ENCODE measurements at places on chromosomes 7 and 10.

DNA sequence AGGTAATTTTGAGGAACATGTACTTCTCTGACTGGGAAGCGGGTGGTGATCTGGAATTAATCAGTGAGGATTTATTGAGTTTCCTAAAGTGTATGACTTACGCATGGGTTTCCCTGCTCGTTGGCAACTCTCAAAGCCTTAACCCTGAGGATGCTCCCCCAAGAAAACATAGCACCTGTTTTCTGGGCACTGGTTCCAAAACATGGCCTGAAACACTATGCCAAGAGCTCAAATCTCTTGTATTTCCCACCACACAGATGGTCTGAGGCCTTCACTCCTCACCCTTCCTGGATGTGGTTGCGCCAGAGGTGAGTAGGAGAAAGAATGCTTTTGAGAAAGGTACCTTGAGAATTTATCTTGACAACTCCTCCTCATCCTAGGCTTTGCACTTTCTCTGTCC is 250.4 kb downstream of the FZD1 start:
- no peak for DNase-seq

DNA sequence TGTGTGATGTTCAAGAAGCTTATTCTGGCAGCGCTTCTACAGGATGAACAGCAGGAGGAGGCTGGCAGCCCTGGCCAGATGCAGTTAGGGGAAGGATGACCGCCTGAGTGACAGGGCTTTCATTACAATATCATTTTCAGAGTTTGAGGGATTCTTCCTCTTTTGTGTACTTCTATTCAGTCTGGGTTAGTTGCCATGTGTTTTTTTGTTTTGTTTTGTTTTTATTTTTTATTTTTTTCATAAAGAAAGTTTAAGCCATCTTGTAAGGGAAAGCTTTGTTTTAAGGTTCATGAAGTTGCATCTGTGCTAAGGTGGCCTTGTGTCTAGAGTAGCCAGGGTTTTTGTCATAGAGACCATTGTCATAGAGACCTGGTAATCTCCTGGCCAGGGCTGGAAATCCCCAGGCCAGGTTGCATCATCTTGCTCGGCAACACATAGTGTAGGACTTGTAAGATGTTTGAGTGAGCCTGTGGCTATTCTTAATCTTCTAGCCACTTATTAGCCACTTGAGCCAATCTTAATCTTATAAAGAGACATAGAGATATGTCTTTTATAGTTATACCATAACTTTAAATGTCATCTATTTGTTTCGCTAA is 230.5 kb upstream of the TMEM229A start:
- no peak for DNase-seq

- DNase-seq, result no peak
Measured at GRCh38 chr10:107692072-107692471, 527.6 kb upstream of the SORCS1 start.

DNA sequence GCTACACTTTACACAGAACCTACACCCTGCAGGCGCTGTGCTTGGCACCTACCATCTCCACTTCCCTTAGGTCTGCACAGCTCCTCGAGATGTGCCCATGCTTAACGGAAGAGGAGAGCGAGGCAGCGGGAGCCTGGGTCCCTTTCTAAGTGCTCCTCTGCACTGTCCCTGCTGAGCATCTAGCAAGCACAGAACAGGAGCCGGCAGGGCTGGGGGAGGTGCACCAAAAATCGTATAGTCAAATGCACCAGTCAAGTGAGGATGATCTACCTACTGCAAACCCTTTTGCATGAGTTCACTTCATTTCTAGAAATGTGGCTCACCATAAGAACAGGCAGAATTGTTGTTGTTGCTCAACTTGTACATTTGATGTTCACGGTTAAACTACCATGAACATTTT is 267.7 kb downstream of the TNS3 start:
- DNase-seq, result no peak

DNA sequence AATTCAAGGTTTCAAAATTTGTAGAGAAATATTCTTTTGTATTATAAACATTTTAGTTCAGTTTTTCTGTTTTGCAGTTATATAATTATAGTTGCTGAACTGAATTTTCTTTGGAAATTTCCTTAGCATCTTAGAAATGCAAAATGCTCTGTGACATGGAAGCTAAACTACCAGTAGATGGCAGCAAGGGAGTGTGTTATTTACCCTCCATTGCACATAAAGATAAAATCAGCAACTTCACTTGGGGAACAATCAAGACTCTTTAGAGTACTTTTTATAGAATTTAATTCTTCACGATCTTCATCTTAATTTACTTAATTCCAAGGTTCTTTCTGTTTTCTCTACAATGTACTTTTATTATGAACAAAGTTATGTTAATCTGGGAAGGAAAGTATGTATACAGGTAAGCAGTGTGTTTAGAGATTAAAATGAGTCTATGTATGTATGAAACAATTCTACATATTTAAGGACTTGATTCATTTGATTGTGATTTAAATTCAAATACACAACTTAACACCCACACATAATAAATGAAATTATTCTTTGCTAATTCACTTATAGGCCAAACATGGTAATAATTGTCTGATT is 404.2 kb downstream of the THSD7A start:
- peak; percentile 69 for DNase-seq

- no peak for DNase-seq
Measured at GRCh38 chr10:42939237-42939636, 137.6 kb upstream of the RET start.

DNA sequence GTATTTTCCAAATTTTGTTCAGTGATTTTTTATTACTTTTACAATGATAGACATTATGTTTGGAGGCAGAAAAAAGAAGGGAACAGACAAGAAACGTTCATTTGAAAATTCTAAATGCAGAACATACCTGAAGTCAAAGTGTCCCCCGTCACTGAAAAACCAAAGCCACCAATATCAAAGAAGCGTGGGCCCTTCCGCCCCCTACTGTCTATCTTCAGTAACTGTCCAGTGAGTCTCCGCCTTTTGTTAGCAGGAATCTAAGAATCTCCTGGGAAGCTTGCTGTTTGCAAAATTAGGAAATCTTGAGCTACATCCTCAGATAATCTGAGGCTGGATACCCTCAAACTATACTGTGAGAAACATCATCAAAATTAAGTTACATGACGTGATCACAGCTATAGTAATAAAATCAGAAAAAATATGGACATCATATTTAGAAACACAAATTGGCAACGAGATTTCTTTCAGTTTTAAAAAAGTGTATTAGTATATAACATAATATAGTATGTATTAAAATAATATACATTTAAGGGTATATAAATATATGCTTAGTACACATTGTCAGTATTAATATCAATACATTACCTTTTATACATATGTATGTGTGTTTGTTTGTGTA is 169.3 kb upstream of the AKR1E2 start:
- peak; percentile 56 for DNase-seq

- no peak for DNase-seq
Measured at GRCh38 chr7:7978860-7979259, 10.3 kb downstream of the GLCCI1 start.

GRCh38 chr7:76233538-76234281 is 32.0 kb downstream of the SRRM3 start:
- no peak for DNase-seq

DNA sequence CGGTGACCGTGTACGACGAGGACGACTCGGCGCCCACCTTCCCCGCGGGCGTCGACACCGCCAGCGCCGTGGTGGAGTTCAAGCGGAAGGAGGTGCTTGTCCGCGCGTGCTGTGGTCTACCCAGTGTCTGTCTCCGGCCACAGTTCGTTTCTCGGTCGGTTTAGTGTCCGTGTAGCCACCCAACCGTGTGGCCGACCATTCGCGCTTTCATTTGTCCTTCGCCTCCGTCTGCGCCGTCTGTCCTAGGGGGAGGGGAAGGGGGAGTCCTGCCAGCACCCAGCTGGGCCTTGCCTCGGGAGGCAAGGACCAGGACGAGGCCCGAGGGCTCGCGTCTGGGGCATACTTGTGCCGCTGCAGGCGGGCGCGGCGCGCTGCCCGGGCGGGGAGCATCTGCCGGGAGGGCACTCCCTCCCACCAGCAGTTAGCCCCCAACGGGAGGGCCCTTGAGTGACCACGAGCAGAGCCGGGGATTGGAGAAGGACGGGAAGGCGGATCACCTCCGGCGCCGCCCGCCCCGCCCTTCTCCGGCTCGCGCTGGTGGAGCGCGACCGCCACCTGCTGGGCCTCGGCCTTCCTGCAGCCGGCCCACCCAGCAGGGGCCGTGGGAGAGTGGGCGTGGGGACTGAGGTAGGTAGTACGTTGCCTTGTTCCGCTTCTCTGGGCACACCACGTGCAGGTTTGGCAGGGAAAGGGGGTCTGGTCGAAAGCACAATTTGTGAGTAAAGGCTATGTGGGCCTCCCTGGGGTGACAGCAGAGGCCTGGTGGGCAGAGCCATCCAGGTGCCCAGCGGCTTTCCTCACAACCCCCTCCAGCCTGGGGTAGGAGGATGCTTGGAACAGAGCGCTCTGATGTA is 28.5 kb downstream of the RET start:
- peak; percentile 83 for DNase-seq

GRCh38 chr10:113643183-113643582 is 20.7 kb downstream of the NRAP start:
- DNase-seq, result no peak

DNA sequence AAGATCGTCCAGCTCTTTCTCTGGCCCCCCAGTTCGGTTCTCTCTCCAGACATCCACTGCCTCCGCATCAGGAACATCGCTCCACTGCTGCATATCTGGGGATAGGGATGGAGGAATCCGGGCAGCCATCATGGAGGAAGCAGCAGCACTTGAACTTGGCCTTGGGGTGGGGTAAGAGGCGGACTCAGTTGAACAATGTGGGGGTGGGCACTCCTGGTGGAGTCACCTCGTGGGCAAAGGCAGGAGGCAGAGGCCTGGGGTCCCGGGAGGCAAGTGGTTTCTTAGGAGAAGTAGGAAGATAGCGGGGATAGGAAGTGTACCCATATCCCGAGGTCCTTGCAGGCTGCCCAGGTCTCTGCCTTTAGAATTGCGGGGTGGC is 98.3 kb downstream of the CHST15 start:
- no peak for DNase-seq

DNA sequence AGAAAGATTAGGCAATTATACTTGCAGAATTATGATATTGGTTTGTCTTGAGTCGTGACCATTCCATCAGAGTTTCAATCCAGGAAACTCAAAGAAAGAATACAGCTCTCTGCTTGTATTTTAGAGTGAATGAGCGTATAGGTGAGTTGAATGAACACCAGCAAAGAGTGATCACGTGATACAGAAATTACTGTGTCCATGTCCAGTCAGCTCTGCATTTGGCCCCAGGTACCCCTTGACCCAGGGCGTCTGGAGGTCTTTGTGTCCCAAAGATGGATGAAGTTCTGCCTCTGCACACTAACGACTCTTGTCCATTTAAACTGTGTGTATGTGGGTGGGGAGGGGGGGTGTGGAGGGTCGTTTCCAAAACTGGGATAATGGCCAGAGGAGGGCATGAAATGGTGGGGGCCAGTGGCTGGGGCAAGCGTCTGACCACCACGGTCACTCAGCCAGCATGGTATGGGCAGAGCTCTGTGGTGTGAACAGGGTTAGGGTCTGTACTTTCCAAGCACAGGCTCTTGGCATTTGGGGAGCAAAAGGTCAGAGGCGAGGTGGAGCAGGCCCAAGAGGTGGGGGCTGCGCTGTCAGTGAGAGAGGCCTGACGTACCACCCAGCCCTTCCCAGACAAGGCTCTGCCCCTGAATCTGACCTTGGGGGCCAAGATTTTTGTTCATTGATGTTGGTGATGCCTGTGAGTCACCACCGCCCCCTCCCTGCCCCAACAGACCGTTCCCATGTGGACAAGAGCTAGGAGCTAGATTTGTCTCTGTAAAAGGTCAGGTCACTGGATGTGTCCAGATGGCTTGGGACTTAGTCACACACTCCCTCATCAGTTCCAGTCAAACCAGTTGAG is 1.4 kb downstream of the PTPRE start:
- peak; percentile 91 for DNase-seq

DNA sequence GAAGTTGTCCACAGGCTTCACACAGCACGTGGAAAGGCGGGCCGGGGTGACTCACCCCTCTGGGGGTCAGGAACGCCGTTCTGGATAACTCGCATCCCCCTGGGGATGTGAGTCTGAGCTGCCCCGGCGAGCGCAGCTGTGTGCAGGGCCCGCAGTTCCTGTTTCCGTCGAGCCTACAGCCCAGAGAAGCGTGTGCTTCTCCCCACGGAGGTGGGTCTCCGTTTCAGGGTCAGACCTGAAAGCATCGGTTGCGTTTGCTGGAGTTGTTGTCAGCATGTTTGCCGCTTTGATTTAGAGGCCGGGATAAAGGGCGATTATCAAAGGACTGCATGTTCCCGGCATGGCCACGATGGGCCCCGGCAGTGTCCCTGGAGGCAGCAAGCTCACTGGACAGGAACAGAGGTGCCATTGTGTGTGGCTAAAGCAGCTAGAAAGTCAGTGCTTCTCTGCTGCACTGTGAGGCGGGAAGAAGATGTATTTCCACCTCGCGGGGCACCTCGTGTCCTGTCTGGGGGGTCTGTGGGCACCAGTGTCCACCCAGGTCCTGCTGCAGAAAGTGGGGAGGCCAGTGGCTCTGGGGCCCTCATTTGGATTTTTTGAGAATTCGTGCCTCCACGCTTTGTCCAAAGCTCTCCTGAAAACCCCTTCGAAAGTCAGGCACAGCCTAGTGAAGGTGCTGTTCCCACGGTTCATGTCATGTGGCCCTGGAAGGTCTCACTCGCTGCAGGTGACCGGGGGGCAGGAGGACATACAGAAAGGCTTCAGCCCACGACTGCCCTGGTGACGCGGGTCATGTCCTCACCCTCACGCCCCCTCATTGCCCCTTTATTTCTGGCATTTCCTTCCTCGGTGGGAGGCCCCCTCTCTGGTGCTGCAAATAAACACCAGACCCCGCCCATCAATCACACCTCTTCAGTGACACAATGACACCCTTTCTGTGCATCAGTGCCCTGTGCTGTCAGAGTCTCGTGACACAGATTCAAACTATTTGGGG is 27.4 kb upstream of the GDI2 start:
- DNase-seq, result no peak

- no peak for DNase-seq
Measured at GRCh38 chr7:158633055-158633956, 45.7 kb upstream of the PTPRN2 start.

GRCh38 chr7:11817111-11817740 is 14.8 kb downstream of the THSD7A start:
- no peak for DNase-seq

- no peak for DNase-seq
Measured at GRCh38 chr7:80312139-80312661, 177.6 kb downstream of the GNAI1 start.

GRCh38 chr7:22578007-22578733 is 78.2 kb upstream of the STEAP1B start:
- DNase-seq, result peak; percentile 32

DNA sequence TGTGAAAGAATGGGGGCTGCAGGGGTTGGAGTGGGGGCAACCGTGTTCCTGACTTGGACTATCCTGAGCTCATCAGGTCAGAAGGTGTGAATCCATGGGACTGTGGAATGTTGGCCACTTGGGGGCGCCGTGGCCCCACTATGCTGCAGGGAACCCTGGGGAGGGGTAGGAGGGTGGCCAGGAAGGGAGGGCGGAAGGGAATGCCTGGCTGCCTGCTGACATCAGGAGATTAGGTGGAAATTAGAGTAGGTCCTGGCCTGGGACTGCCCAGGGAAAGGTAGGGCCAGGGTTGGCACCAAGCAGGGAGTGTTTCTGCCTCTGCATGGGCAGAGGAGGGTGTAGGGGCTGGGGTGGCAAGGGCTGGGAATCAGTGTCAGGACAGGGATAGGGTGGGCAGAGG is 65.8 kb upstream of the PRSS58 start:
- no peak for DNase-seq

GRCh38 chr7:22137026-22137425 is 191.3 kb upstream of the CDCA7L start:
- no peak for DNase-seq

All from inflammatory macrophage (primary cell).